ENCODE measurements at places on chromosomes 2 and 18. TPM values are rescaled to one million over a fixed set of nuclear protein-coding genes. Genes with fewer than 3 reads are reported as not detected.
A peak's percentile ranks its signal among the peaks of the same experiment; 100 is the strongest.

PLGLB1 gene
- total RNA-seq, result 0.85 TPM

ABCG5 gene
- not detected for total RNA-seq

RAMP1 gene
- 17.6 TPM for total RNA-seq

KIAA2012 gene
- not detected for total RNA-seq

IL1F10 gene
- total RNA-seq, result not detected

PTPRM gene
- total RNA-seq, result 11.5 TPM

SIX3 gene
- total RNA-seq, result not detected

GRCh38 chr2:208025814-208026184, 472 bp upstream of the PLEKHM3 start:
- peak; percentile 75 for DNase-seq

GRCh38 chr2:228613133-228613850, 431.8 kb upstream of the SPHKAP start:
- DNase-seq, result no peak

GRCh38 chr18:9629709-9630108, 15.3 kb upstream of the PPP4R1 start:
- no peak for DNase-seq

DNA sequence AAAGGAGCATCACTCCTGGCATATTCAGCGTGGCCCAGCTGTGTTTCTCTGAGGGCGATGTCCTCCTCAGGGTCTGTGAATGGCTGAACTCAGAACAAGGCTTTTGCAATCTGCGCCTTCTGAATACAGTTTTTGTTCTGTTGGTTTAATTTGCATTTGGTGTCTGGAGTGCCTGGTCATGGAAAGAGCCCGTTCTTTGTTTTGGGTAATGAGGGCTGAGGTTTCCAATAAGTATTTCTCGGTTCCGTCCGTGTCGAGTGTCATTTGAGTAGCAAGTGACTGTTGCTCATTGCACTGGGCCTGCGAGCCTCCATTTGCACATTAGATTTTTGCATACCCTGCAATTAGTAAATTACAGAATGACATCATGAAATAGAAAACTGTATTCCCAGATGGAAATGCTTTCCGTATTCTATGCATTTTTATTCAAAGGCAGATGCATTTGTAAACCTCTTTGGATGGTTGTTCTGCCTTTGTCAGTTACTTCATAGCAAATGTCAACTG, 57.3 kb downstream of the NEDD4L start:
- DNase-seq, result no peak

DNA sequence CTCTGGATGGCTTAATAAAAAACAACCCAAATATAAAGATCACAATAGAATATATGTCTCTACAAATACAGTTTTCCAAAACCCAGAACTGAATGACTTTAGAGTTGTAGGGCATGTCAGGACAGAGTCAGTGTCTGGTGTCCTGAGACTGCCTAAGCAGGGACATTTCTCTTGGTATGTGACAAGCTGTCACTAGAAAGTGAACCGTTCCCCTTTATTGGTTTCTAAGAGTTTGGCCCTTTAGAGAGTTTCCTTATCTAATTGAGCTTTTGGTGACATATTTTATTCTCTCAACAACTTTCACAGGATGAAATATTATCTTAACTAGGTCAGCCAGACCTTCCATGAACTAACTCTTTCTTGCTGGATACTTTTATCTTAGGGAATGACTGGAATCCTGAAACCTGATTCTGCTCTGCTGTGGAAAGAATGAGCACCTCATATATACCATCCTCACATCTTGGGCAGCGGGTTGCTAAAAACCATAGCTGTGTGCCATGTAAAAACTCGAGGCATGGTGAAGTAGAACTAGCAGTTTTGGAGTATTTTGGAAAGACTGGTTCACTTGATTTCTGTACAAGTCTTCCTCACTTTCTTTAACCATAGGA, 54.8 kb downstream of the CAVIN2 start:
- DNase-seq, result no peak

GRCh38 chr2:178863856-178864620, 56.8 kb upstream of the TTN start:
- DNase-seq, result no peak

Measured in activated CD4-positive, alpha-beta T cell treated with anti-CD3 and anti-CD28 coated beads, Interleukin-2, amount 10 ng/mL, durations not matched to agents 24 days and 14 days (primary cell).